ENCODE measurements at places on chromosomes 16 and 17.

GRCh38 chr17:19726631-19727376, 10.4 kb upstream of the SLC47A2 start:
- DNase-seq: no peak

DNA sequence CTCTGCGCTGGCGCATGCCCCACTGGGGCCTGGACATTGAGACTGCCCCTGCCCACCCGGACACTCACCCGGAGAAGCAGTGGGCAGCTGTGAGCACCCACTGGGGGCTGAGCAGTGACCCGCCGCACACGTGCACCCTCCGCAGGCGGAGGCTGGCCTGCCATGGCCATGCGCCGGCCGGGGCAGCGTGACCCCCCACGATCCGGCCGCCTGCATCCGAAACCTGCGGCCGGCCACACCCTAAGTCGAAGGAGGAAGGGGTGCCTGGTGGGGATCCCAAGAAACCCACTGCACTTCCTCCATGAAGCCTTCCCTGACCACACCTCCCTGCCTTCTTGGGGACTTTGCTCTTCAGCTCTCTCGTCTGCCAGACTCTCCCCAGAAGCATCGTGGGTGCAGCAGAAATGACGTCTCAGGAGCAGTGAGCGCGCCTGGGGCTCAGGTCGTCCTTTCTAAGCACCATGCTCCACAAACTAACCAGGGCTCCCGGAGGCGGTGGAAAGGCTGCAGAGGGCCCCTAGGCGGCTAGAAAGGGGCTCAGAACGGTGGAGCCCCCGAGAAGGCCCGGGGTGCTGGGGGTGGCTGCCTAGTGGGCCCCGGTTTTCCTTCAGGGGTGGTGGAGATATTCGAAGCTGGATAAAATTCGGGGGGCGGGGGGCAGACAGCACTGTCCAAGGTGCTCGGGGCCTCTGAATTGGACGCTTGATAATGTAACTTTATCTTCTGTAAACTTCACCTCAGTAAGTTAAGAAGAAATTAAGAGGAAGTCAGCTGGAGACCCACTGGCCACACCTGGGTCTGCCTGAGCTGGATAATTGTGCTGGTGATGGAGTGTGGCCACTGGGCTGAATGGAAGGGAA, 1.5 kb downstream of the TPSG1 start:
- DNase-seq: no peak

GRCh38 chr16:64051824-64052223, 1070.0 kb downstream of the CDH11 start:
- no peak for DNase-seq

- DNase-seq: no peak
Observed at GRCh38 chr17:79607940-79608623, 2.8 kb downstream of the RBFOX3 start.

GRCh38 chr17:3033741-3034577, 29.4 kb downstream of the OR1D5 start:
- DNase-seq: no peak

GRCh38 chr17:35185849-35186248, 8.3 kb downstream of the SLC35G3 start:
- DNase-seq: peak; percentile 67

GRCh38 chr17:964876-965275, 14.7 kb downstream of the NXN start:
- no peak for DNase-seq

DNA sequence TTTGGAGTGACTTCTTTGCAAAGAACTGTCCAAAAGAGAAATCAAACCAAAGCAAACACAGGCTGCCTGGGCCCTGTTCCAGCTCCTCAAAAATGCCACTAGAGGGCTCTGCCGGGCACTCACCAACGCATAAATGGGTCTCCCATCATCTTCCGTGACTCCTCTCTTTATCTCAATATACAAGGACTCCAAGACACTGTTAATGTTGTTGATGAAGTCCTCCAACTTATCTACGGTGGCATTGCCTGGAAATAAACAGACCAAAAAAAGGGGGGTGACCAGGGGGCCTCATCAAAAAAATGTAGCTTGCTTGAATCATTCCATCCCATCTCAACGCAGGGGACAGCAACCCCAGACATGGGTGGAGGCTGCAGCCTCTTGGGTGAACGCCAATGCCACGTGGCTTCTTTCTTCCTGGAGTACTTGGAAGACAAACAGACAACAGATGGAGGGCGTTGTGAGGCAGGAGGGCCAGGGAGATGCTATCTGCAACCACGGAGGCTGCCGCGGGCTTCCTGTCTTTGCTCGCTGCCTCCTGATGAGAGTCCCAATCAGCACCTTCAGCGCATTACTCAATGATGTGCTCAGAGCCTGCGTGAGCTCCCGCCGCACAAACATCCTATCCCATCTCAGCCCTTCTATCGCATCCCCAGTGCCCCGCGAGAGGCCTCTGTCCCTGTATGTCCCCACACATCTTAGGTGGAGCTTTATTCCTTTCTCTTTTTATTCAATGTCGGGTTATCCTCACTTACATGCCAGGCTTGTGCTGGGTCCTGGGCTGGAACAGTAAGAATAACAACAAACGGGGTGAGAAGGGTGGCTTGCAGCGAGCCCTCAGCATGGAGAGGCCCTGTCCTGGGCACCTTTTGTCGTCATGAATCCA, 32.0 kb downstream of the KDM8 start:
- peak; percentile 83 for DNase-seq

- no peak for DNase-seq
Observed at GRCh38 chr16:4780235-4780634, 7.9 kb downstream of the SEPTIN12 start.

GRCh38 chr17:38961413-38961812, 5.8 kb downstream of the FBXO47 start:
- DNase-seq: no peak

- no peak for DNase-seq
Observed at GRCh38 chr16:57937861-57938260, 33.1 kb downstream of the CNGB1 start.

- no peak for DNase-seq
Observed at GRCh38 chr16:68844211-68844564, 857 bp downstream of the TANGO6 start.

GRCh38 chr16:47056688-47057629, 83.5 kb upstream of the DNAJA2 start:
- no peak for DNase-seq

DNA sequence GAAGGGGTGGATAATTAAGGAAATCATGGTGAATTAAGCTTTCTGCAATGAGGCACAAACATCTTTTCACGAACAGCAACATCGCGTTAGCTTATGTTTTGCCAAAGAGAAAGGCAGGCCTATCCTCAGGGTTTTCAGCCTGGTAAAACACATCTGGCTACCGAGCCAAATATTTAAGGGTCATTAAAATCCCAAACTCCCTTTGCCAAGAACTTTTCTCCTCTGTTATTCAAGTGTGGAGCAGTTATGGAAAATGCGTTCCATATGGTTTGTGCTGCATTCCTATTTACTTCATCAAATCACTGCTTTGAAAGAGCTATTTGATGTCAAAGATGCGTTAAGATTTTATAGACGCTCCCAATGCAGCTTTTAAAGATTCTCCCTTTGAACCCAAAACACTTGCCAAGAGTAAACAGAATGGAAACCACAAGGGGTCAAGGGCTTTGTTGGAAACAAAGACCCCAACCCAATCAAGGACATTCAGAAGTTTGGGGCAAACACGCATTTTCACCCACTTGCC, 308.3 kb upstream of the CDH5 start:
- DNase-seq: no peak

- no peak for DNase-seq
Observed at GRCh38 chr17:36063786-36064541, at the start of gene CCL18. TSS of gene CCL18 (plus strand) at chr17:36064272. CDS start at chr17:36064343, 71 bp downstream.

GRCh38 chr17:75831032-75831571, 13.1 kb downstream of the UNC13D start:
- DNase-seq: no peak

DNA sequence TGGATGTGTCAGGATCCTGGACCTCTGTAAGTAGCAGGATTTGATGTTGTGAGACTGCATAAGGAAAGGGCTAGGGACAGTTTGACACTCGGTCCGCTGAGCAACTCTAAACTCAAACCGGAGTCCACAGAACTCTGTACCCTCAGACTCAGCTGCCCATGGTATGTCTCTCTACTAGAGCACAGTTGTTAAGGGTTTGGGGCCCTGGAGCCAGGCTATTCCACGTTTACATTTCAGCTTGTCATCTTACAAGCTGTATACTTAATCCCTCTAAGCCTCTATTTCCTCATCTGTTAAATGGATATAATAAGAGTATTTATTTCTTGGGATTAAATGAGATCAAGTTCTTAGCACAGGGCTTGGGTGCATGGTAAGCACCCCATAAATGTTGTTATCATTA, 27.9 kb downstream of the HOXB1 start:
- DNase-seq: no peak

- no peak for DNase-seq
Observed at GRCh38 chr17:10337136-10337535, 35.7 kb downstream of the MYH13 start.

DNA sequence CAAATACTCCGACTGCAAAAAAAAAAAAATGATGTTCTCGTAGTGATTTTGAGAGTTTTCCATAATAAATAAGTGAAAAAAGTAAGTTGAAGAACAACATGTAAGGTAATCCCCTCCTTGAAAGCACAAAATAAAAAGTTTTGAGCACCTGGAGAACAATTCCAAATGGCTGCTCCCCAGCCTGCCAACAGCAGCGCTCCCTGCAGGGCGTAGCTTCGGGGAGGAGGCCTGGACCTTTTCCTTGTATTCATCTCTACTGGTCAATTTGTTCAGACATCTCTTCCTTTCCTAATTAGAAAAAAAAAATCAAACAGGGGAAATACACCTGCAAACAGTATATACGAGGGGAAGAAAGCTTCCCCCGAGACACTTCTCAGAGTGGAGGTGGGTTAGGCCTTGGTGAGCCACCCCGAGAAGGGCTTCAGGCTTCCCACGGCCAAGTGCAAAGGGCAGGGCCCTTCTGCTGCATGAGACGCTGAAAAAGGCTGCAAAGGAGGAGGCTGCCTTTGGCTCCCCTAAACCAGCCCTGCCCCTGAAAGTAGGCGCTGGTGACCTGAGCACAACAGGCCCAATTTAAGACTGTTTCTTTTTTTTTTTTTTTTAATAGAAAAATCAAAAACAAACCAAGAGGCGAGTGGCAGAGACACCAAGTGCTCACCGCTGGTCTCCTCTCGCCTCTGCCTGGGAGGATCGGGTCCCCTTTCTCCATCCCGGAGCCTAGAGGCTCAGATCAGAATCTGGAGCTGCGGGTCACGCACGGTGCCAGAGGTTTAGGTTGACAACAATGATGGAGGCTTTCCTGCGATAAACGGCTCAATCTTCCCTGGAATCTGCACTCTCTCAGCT, 193.1 kb upstream of the FOXF1 start:
- DNase-seq: no peak

GRCh38 chr17:1398931-1399678, 917 bp downstream of the YWHAE start:
- DNase-seq: peak; percentile 25

Data from GM12865 (cell line).